ENCODE measurements at places on chromosomes 6 and 20. TPM values are rescaled to one million over a fixed set of nuclear protein-coding genes. Genes with fewer than 3 reads are reported as not detected.

- no peak for DNase-seq
Observed at GRCh38 chr6:143880412-143880811, 16.1 kb downstream of the ZC2HC1B start.

- DNase-seq: no peak
Observed at GRCh38 chr6:169101036-169101805, 152.4 kb downstream of the THBS2 start.

DNA sequence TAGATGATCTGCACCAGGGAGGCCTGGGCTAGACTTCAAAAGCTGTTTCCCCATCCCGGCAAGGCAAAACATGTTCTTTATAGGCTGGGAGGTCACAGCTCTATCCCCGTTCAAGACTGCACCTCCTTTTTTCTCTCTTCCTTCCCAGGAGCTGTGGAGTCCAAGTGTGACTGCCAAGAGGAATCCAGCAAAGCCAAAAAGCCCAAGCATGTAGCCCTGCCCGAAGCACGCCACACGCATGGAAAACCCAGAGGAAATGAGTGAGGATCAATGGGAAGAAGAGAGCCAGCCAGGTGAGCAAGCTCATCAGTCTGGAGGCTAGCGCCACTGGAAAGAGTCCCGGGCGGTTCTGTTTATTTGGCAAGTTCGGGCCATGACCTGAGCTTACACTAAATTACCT lies 240.4 kb downstream of the PRL start:
- no peak for DNase-seq

DNA sequence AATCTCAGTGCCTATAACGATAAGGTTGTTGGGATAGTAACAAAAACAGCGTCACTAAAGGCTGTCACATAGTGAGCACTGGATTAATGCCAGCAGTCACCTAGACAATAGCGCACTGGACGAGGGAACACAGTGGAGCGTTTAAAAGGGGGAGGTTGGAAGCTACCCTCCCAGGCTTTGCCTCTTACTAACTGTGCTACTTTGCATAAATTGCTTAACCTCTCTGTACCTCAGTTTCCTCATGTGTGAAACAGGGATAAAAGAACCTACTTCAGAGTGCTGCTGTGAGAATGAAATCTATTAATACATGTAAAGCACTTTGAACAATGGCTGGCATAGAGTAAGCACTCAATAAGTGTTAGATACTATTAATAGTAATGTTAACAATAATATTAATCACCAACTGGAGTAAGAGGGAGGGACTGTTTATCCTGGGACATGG lies 10.5 kb downstream of the BCL2L1 start:
- no peak for DNase-seq

DNA sequence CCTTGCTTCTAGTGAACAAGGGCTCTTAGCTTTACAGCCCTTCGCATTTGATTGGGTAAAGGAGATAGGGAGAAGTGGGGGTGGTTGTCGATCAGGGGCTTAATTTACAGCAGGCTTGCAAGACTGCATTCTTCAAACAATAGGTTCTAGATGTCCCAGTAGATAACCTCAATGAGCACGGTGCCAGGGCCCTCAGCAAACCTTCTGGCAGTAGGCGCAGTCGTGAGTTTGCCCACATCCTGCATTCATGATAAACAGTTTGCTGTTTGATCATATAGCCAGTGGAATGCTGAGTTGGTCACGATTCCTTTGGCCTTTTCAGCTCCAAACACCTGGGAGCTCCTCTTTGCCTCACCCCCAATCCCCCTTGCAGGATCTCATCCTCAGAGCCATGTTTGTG lies 27.5 kb downstream of the SUN5 start:
- DNase-seq: no peak

Gene TUBB1
- not detected for total RNA-seq

Gene DCBLD1
- total RNA-seq: 30.7 TPM
